Posterior vena cava (tissue), 2 donors: ENCODE measurements at places on chromosomes 3 and 15. TPM values are rescaled to one million over a fixed set of nuclear protein-coding genes. Genes with fewer than 3 reads are reported as not detected.

The B3GALNT1 gene
- 14.7 TPM for total RNA-seq

The GOLGA8R gene
- 8.0 TPM for total RNA-seq

The TBC1D5 gene
- 53.7 TPM for total RNA-seq

The LCTL gene
- total RNA-seq: not detected

The IL5RA gene
- not detected for total RNA-seq

The ABCC5 gene
- total RNA-seq: 17.5 TPM

The MASP1 gene
- 21.1 TPM for total RNA-seq

The C3orf62 gene
- total RNA-seq: 3.3 TPM

The STARD5 gene
- total RNA-seq: 3.9 TPM

The FOXB1 gene
- not detected for total RNA-seq

The TMCO5A gene
- not detected for total RNA-seq

The IL17RB gene
- 0.33 TPM for total RNA-seq

The THRB gene
- total RNA-seq: 25.0 TPM

The PLA2G4D gene
- total RNA-seq: not detected

The HHLA2 gene
- not detected for total RNA-seq

The GPR156 gene
- 3.1 TPM for total RNA-seq

The P3H2 gene
- total RNA-seq: 9.7 TPM

The ATP13A5 gene
- not detected for total RNA-seq

The DZIP1L gene
- 15.5 TPM for total RNA-seq

The CHMP2B gene
- total RNA-seq: 60.8 TPM
